ENCODE measurements at places on chromosomes 4 and X. TPM values are rescaled to one million over a fixed set of nuclear protein-coding genes. Genes with fewer than 3 reads are reported as not detected.

The HOPX gene
- 16.5 TPM for total RNA-seq

The GLOD5 gene
- total RNA-seq, result not detected

The ADH7 gene
- total RNA-seq, result not detected

The VCX3A gene
- not detected for total RNA-seq

The RAI2 gene
- 0.60 TPM for total RNA-seq

The WNK3 gene
- total RNA-seq, result 1.0 TPM

The NLRP2B gene
- not detected for total RNA-seq

The APLN gene
- 2.4 TPM for total RNA-seq

DNA sequence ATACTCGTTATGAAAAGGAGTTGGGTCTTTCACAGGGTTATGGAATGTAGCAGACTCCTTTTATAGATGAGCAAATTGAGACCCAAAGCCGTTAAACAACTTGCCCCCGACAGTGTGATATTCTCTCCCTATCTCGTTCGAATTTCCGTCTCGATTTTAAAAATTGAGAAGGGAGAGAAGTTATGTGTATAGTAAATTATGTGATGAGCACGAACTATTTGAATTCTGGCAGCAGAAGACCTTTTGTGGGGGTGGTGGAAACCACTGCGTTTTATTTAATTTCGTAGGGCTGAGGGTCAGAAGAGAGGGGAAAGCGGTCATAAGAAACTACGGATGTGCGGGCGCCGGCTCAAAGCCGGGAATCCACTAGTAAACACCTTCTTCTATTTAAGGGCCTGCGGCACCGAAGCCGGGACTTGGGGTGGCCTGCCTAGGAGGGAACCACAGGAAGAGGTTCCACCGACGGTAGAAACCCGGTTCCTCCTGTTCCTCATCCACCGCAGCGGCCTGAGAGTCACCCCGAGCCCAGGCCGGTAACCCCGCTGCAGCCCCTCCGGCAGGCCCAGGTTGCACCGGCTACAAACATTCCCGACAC is 1.5 kb upstream of the DDX3X start:
- peaks cover 15% of the 10 kb centered on the region for H3K4me1 ChIP-seq
- peak overlapping the region; percentile 100 for H3K27ac ChIP-seq
- H3K36me3 ChIP-seq, result peaks cover 30% of the 10 kb centered on the region

DNA sequence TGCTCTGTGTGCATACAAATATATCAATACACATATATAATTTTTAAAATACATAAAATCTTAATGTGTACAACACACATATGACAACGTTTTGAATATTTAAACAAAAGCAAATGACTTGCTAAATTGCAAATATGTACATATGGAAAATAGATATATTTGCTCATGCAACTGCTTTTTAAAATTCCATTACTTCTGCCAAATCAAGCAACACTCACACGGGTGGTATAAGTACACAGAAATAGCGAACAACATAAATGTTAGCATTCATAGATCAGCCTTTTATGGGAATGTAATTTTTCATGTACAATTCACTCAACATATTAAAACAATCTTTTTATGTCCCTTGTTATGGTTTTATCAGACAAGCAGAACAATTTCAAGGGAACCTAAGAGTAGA is 116.3 kb downstream of the DMD start:
- no peak overlapping the region for H3K27ac ChIP-seq
- H3K4me1 ChIP-seq, result no peaks in the 10 kb centered on the region
- H3K27me3 ChIP-seq, result no peaks in the 10 kb centered on the region
- no peaks in the 10 kb centered on the region for H3K36me3 ChIP-seq
- DNase-seq, result no peak

DNA sequence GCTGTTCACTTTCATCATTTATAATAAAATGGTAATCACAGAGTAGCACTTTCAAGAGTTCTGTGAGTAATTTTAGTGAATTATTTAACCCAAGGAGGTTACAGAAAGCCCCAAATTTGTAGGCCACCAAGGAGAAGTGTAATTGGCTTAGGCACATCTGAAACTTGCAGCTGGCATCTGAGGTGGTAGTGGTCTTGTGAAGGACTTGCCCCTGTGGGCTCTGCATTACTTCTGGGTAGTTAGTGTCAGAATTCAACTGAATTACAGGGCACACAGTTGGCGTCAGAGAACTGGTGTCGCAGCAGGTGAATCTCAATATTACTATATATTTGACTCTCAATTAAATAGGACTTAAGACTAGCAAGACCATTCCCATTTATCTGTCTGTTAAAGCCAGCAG is 36.9 kb downstream of the GPR174 start:
- H3K36me3 ChIP-seq, result peaks cover 29% of the 10 kb centered on the region
- no peak overlapping the region for H3K4me3 ChIP-seq
- no peaks in the 10 kb centered on the region for H3K27me3 ChIP-seq
- H3K4me1 ChIP-seq, result peaks cover 52% of the 10 kb centered on the region
- peak overlapping the region; percentile 93 for H3K27ac ChIP-seq

DNA sequence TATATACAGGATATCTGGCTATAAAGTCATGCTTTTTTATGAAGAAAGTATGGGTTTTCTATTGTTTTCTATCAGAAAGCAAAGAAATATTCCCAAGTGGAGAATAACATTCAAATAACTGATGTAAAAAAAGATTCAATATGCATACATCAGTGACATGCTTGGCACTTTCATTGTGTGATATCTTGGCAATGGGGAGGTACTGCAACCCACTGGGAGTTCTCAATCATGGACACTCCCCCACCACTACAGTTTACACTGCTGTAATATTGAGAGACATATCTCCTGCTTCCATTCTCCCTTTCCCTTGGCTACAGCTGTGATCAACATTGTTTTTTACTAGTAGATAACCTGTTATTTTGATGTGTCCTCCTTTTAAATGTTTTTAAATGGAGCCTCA is 257.8 kb downstream of the CAMK2D start:
- DNase-seq, result no peak
- no peaks in the 10 kb centered on the region for H3K4me1 ChIP-seq
- peaks cover 43% of the 10 kb centered on the region for H3K36me3 ChIP-seq
- H3K4me3 ChIP-seq, result no peak overlapping the region
- H3K27ac ChIP-seq, result no peak overlapping the region

DNA sequence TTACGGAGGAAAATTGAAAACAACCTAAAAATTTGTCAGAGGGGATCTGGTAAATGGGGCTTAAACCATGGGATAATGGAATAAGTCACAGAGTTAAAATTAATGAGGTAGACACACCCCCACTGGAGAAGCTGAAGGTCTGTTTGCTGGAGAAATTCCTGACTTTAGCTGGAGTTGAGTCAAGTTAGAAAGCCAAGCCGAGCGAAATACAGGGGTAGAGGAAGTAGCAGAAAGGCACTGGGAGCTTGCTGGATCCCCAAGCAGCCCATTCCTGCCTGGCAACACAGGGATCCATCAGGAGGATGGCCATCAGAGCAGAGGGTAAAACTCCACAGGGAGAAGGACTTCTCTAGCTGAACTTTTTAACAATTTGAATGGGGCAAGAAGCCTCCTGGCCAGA is 163.8 kb downstream of the ATRX start:
- no peak overlapping the region for H3K4me3 ChIP-seq
- H3K4me1 ChIP-seq, result peaks cover 8% of the 10 kb centered on the region
- H3K27ac ChIP-seq, result no peak overlapping the region
- peaks cover 14% of the 10 kb centered on the region for H3K36me3 ChIP-seq
- H3K27me3 ChIP-seq, result no peaks in the 10 kb centered on the region
- DNase-seq, result no peak

DNA sequence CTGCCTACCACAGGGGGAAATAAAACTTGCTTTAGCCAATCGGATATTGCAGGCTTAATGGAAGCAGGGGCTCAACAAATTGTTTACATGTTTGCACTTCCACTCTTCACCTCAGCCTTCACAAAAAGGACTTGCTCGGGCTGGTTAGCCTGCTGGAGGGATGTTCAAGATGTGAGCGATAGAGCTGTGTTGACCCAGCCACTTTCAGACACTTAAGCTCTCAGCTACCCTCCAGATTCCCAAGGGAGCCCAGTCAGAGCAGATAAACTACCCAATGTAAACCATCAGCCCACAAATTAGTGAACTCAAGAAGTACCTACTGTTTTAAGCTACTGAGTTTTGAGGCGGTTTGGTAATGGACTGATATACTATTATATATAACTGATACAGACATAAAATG is 508.4 kb upstream of the FTHL17 start:
- no peak for DNase-seq
- no peaks in the 10 kb centered on the region for H3K4me1 ChIP-seq
- no peak overlapping the region for H3K27ac ChIP-seq
- H3K36me3 ChIP-seq, result no peaks in the 10 kb centered on the region

DNA sequence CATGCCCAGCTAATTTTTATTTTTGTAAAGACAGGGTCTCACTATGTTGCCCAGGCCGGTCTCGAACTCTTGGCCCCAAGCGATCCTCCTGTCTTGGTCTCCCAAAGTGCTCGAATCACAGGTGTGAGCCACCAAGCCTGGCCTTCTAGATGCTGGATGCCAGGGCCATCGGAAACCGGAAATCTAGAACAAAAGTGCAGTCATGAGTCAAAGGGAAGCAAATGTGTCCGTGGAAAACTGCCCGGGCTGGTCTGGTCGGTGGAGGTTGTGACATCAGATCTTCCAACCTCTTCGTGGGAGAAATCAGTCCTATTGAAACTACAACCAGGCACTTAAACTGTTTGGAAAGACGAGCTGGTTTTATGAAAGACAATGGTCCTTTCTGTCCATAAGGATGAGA is 92.3 kb upstream of the SHOX start:
- no peak overlapping the region for H3K4me3 ChIP-seq
- no peak for DNase-seq
- no peaks in the 10 kb centered on the region for H3K4me1 ChIP-seq
- no peak overlapping the region for H3K27ac ChIP-seq
- no peaks in the 10 kb centered on the region for H3K36me3 ChIP-seq

DNA sequence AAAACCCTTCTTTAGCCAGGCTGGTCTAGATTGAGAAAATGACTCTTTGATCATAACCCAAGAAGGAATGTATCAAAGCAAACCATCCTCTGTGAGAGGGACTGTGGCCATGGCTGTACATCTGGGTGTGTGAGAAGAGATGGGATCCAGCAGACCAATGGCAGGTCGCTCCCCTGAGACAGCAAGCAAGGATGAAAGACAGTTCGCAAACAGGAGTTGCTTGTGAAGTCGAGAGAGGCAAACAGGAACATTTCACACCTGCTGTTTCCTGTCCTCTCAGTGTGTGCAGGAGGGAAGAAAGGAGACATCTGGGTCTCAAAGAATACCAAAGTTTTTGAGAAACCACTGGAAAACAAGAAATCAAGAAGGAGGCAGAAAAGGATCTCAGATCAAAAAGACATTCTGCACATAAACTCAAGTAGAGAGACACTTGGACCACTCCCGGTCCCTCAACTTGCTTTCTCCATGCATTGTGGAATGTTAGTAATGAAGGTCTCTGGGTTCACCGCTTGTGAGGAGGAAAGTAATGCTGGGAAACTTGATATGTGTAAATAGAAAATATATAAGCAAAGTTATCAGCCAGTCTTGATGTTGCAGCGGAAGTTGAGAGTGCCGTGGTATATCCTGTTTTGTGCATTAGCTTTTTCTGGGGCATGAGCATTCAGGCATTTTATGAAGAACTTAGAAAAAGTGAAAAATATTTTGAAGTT is 327.5 kb downstream of the BMPR1B start:
- no peak overlapping the region for H3K4me3 ChIP-seq
- H3K27me3 ChIP-seq, result no peaks in the 10 kb centered on the region
- H3K27ac ChIP-seq, result no peak overlapping the region
- H3K36me3 ChIP-seq, result no peaks in the 10 kb centered on the region

GRCh38 chrX:69321006-69321655 is 155.9 kb upstream of the PJA1 start:
- no peaks in the 10 kb centered on the region for H3K27me3 ChIP-seq
- no peak overlapping the region for H3K4me3 ChIP-seq
- DNase-seq, result no peak
- no peak overlapping the region for H3K27ac ChIP-seq
- H3K36me3 ChIP-seq, result no peaks in the 10 kb centered on the region

DNA sequence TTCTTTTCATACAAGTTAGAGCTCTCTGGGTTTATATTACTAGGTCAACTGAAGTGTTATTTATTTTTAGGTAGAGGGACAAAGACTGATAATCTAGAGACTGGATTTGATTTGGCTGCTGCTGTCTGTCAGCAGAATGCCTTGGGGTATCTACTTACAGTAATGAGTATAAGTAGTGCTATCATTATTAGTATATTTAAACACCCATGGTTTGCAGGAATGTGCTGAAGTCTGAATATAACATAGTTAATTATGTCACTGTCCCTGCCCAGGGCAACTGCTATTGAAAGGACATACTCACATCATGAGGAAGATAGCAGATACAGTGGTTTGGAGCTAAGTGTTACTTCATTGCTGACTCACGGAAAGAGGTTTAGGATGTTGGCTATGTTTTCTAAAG is 76.2 kb downstream of the PRRG1 start:
- H3K27ac ChIP-seq, result no peak overlapping the region
- no peak for DNase-seq
- H3K4me1 ChIP-seq, result no peaks in the 10 kb centered on the region
- H3K4me3 ChIP-seq, result no peak overlapping the region

GRCh38 chrX:124240422-124240821 is 92.0 kb upstream of the TEX13D start:
- H3K4me3 ChIP-seq, result no peak overlapping the region
- peaks cover 3% of the 10 kb centered on the region for H3K36me3 ChIP-seq
- no peak for DNase-seq
- peak overlapping the region; percentile 87 for H3K27ac ChIP-seq
- no peaks in the 10 kb centered on the region for H3K27me3 ChIP-seq

DNA sequence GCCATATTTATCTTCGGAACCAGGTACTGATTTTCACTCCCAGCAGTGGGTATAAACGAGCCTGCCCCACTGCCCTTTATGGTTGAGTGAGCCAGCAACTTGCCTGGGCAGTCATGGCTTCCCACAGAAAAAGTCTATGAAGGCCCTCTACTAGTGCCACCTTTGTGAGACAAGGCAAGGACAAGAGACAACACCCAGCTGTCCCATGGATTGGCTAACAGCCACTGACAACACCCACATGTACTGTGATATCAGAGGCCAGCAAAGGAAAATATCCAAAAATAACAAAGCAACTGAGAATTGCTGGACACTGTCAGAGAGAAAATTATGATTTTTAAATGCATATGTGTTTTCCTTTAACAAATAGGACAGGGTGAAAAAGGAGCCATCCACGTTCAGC is 248.4 kb upstream of the TTC29 start:
- H3K4me3 ChIP-seq, result no peak overlapping the region
- H3K36me3 ChIP-seq, result no peaks in the 10 kb centered on the region
- no peaks in the 10 kb centered on the region for H3K4me1 ChIP-seq
- no peak for DNase-seq
- H3K27ac ChIP-seq, result no peak overlapping the region
- H3K27me3 ChIP-seq, result peaks cover 4% of the 10 kb centered on the region

GRCh38 chrX:38679695-38680094 is 118.4 kb downstream of the TSPAN7 start:
- H3K4me3 ChIP-seq, result no peak overlapping the region
- H3K36me3 ChIP-seq, result no peaks in the 10 kb centered on the region
- DNase-seq, result no peak
- no peak overlapping the region for H3K27ac ChIP-seq
- H3K4me1 ChIP-seq, result no peaks in the 10 kb centered on the region
- H3K27me3 ChIP-seq, result peaks cover 8% of the 10 kb centered on the region

- no peak for DNase-seq
- H3K27me3 ChIP-seq, result no peaks in the 10 kb centered on the region
- peaks cover 4% of the 10 kb centered on the region for H3K36me3 ChIP-seq
- peak overlapping the region; percentile 48 for H3K27ac ChIP-seq
- H3K4me1 ChIP-seq, result peaks cover 13% of the 10 kb centered on the region
Measured at GRCh38 chrX:22135994-22136684, 104.0 kb downstream of the PHEX start.
